ENCODE measurements at places on chromosomes 1 and 21.

DNA sequence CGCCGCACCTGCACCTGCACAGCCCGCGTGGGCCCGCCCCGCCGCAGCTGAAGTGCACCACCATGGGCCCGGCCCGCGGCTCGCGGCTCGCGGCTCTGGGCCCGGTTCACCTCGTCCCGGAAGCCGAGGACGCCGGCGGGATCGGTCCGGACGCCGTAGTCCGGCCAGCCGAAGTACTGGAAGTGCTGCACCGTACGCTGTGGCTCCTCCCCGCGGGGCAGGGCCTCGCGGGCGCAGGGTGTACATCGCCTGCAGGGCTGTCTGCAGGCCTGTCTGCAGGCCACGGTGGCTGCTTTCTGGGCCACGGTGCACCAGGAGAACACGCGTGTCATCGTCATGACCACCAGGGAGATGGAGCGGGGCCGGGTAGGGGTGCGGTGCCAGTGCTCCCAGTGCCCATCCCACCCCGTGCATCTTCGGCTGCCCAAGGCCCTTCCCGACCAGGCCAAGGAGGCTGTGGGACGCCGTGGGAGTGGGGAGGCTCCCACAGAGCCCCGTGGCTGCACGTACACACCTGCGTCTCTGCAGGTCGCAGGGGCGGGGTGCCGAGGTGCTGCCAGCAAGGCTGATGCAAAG lies 6.7 kb downstream of the RNF223 start:
- DNase-seq: no peak

- no peak for DNase-seq
Measured at GRCh38 chr21:35128536-35128935, 79.4 kb upstream of the RUNX1 start.

- no peak for DNase-seq
Measured at GRCh38 chr1:67053535-67053784, 488 bp downstream of the SLC35D1 start.

- no peak for DNase-seq
Measured at GRCh38 chr21:37452227-37452626, 85.7 kb downstream of the DYRK1A start.

DNA sequence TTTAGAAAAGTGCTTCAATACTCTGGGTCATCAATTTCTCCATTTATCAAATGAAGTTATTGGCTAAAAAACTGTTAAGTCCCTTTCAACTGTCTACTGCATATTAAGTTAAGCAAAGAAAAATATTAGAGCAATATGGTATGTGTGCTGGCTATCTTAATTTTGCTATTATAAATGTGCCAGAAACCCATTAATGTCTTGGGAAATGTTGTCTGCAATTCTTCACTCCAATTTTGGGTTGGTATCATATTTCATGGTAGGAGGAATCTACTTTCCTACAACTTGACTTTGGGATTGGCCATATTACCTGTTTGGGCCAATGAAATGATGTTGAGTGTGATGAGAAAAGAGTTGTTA lies 1063.9 kb downstream of the PLA2G4A start:
- no peak for DNase-seq

- no peak for DNase-seq
Measured at GRCh38 chr1:196723325-196724185, 51.1 kb upstream of the CFHR3 start.

DNA sequence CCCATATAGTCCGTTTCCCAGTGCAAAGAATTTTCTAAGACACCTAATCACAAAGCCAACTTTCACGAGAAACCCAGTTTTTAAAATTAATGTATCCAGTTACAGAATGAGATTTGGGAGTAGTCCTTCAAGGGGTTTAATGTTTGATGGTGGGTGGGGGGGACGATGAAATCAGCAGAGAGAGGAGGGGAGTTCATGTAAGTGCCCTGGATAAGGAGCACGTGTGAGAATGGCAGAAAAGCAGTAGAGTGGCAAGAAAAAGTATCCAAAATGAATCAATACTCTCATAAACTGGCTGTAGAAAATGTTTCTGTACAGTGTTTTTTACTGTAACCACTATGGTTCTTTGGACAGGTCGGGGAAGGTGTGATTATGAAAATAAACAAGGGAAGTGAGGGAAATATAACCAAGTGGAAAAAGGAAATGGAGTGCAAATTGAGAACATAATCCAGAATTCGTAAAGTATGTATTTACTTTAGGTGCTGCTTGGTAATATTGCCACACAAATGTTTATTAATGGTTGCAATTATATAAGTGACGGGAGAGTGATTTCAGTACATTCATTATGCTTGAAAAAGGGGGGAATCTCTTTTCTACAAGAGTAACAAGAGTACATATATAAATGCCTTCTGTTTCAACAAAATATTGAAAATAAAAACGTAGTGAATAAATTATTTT lies 118.7 kb upstream of the RRP15 start:
- no peak for DNase-seq

GRCh38 chr1:112769611-112770010 lies 54.5 kb upstream of the PPM1J start:
- DNase-seq: no peak

DNA sequence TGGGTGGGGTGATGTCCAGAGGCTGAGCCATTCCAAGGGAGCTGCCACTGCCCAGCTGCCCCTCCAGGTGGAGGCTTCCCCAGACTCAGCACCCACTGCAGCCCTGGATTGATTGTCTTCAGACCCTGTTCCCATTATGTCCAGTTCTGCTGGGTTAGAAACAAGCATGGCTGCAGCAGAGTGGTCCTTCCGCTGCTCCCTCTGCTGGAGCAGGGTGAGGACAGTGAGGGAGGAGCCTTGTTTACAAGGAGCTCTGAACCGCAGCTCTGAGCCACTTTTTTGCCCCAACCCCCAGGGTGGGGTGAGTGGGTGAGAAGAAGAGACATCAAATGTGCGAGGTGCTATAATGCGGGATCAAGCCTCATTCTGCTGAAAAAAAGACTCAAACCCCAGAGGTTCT lies 2.3 kb downstream of the TNNT2 start:
- no peak for DNase-seq

- no peak for DNase-seq
Measured at GRCh38 chr1:81477710-81478109, 323.0 kb upstream of the ADGRL2 start.

- no peak for DNase-seq
Measured at GRCh38 chr1:27992276-27992675, 32.5 kb downstream of the XKR8 start.

- peak; percentile 21 for DNase-seq
Measured at GRCh38 chr1:111570781-111571181, 48.8 kb upstream of the RAP1A start.

DNA sequence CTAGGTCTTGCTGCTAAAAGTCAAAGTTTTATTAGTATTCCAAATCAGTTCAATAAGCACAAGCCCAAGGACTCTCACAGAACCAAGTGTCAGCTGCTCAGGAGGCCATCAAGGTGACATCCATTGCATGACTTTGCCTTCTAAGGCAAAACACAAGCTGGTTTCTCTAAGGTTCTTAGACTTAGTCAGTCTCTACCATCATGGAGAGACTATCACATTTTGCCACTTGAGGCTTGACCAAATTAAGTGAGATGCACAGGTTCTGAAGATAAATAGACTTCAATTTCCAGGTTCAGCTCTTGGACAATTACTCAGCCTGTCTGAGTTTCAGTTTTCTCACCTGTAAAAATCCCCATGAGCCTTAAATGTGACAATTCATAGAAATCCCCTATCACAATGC lies 29.0 kb downstream of the TRIT1 start:
- DNase-seq: no peak

DNA sequence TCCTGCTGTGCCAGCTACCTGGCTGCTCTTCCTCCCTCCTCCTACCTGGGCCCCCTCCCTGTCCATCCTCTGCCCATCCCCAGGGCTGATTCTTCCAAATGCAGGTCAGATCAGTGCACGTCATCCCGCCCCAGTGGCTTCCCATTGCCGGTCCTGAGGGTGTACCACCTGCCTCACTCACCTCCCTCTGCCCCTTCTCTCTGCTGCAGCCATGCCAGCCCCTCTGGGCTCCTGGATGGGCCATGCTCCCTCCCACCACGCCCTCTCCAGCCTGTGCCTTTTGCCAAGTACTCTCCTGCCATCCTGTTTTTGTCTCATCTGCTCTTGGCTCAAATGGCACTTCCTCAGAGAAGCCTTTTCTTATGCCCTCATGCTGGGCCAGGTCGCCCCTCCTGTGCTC lies 95.8 kb downstream of the ARHGEF10L start:
- DNase-seq: no peak

DNA sequence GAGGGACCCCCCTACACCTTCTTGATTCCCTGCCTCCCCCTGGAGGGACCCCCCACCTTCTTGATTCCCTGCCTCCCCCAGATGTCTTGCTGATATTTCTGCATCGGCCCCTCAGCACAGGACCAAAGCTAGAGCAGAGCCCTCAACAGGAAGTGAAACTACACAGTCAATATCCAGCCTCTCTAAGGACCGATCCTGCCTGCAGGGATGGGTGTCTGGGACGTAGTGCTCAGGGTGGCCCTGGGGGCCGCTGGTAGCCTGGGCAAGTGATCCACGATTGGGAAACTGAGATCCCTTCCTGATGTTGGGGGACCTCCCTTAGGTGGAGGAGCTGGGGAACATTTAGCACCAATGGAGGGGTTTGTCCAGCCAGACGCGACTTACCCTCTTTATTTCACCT lies 3.9 kb upstream of the LEFTY2 start:
- no peak for DNase-seq

- DNase-seq: no peak
Measured at GRCh38 chr1:87362834-87363426, 34.2 kb downstream of the LMO4 start.

GRCh38 chr1:189424746-189425331 lies 1052.8 kb downstream of the BRINP3 start:
- DNase-seq: no peak

GRCh38 chr1:192927496-192927895 lies 118.7 kb downstream of the RGS2 start:
- DNase-seq: no peak

DNA sequence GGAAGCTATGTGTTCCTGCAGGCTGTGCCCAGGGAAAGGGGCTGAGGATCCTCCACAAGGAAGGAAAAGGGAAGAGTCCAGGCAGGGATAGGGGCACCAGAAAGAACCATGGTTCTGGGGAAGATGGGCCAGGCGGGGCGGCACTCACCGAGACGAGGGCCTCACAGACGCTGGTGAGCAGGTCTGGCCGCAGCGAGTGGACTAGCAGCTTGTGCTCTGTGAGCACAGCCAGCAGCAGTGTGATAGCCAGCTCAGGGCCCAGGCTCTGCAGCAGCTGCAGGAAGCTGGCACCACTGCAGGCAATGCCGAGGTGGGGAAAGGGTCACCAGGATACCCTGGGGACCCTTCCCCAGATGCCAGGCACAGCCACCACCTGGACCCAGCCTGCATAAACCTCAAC lies 5.8 kb downstream of the DENND4B start:
- no peak for DNase-seq

DNA sequence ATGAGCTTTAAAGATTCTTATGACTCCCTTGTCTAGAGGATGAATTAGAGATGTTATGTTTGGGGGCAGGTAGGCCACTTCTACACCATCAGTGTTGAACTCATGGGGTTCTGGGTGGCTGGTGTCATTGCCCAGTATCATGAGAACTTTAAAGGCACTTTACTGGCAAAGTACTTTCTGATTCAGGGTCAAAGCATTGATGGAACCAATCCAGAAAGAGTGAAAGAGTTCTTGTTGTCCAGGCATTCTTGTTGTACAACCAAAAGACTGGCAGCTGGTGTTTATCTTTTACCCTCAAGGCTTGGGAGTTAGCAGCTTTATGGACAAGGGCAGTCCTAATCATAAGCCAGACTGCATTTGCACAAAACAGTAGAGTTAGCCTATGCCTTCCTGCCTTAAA lies 673.0 kb downstream of the USP25 start:
- DNase-seq: no peak

DNA sequence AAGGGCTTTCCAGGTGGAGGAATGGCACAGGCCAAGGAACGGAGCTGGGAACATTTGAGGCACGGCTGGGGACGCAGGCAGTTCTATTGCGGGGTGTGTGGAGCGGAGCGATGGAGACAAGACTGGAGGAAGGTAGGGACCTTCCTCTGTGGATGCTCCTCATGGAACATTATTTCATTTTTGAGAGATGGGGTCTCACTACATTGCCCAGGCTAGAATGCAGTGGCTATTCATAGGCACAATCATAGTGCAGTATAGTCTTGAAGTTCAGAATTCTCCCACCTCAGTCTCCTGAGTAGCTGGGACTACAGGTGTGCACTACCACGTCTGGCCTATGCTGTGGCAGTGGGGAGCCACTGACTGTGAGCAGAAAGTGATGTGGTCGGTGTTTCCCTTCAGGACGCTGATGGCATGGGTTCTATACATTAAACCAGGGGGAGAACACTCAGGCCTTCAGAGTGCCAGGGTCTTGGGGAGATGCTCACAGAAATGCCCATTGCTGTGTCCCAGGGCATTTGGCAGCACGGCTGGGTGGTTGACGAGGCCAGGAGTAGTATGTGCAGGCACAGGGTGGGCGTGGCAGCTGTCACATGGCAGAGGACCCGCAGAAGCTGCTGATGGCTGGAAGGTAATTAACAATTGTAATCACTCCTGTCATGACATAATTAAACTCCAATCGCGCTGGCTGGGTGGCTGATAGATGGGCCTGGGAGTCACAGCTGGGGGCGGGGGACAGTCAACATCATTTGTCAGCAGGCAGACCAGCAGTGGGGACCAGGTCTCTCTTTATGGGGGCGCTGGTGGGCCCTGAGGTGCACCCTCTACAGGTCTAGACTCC lies 40.8 kb upstream of the ACOT11 start:
- no peak for DNase-seq

DNA sequence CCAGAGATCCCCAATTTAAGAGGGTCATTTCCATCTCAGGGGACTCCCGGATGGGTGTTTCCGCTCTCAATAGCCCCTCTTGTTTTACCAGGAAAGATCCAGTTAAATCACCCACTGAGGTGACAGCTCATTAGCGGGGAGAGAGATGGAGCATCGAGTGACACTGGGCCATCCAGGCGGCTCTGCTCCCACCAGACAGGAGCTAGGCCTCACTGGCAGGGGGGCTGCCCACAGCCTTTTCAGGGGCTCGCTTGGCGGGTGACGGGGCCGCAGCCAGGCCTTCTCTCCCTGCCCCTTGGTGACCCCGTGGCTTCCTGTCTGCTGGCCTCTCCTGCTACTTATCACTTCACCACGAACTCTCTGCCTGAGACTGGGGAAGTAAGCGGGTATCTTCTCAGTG lies 26.7 kb upstream of the SPSB1 start:
- no peak for DNase-seq

GRCh38 chr1:64909031-64909430 lies 57.3 kb downstream of the JAK1 start:
- DNase-seq: no peak

GRCh38 chr1:25432749-25433388 lies 2.2 kb downstream of the MACO1 start:
- DNase-seq: no peak

DNA sequence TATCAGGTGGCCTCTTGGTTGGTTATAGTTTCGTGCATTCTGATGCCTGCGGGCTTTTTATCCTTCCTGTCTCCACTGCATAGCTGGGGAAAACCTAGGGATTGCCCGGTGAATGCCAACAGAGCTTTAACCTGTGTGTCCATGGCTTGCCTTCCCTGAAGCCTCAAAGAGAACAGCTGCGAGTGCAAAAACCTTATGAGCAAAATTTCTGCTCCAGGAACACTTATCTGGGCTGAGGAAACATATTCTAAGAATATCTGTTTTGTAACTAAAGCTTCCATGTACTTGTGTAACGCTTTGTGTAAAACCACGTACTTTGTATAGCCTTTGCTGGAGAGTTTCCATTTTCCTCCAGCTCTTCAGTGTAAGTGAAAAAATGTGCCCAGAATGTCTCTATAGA lies 7.2 kb downstream of the CNST start:
- no peak for DNase-seq
